Suppressor macrophage (primary cell): ENCODE measurements at places on chromosomes 13 and 19.

DNA sequence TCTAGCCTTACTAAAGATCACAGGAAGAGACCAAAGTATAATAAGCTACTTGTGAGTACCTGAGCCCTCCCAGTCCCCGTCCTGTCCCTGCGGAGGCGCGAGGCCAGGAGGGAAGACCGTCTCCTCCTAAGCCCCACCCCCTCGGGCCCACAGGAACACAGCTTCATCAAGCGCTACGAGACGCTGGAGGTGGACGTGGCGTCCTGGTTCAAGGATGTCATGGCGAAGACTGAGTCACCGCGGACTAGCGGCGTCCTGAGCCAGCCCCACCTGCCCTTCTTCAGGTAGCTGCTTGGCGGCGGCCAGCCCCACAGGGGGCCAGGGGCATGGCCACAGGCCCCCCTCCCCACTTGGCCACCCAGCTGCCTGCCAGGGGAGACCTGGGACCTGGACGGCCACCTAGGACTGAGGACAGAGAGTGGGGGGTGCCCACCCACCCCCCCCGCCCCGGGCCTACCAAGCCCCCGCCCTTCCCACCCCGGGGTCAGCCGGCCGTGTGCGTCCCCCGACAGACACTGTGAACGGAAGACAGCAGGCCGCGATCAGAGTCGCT, 2.4 kb upstream of the TGFBR3L start:
- DNase-seq: no peak

GRCh38 chr19:2922987-2923386, 21.8 kb downstream of the ZNF77 start:
- no peak for DNase-seq

GRCh38 chr13:80296638-80297037, 44.3 kb downstream of the SPRY2 start:
- DNase-seq: peak; percentile 58

GRCh38 chr13:110923086-110923485, 8.2 kb upstream of the ANKRD10 start:
- no peak for DNase-seq

DNA sequence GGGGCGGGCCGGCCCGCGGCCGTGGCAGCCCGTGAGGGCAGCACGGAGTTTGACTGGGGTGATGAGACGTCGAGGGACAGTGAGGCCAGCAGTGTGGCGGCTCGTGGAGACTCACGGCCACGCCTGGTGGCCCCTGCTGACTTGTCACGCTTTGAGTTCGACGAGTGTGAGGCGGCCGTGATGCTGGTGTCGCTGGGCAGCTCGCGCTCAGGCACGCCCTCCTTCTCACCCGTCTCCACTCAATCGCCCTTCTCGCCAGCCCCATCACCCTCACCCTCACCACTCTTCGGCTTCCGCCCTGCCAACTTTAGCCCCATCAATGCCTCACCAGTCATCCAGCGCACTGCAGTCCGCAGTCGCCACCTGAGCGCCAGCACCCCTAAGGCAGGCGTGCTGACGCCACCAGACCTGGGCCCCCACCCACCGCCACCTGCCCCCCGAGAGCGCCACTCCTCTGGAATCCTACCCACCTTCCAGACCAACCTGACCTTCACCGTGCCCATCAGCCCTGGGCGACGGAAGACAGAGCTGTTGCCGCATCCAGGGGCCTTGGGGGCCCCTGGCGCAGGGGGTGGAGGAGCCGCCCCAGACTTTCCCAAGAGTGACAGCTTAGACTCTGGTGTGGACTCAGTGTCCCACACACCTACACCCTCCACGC, 4.5 kb downstream of the CIC start:
- no peak for DNase-seq

GRCh38 chr19:27846944-27847343, 1366.0 kb downstream of the UQCRFS1 start:
- no peak for DNase-seq

DNA sequence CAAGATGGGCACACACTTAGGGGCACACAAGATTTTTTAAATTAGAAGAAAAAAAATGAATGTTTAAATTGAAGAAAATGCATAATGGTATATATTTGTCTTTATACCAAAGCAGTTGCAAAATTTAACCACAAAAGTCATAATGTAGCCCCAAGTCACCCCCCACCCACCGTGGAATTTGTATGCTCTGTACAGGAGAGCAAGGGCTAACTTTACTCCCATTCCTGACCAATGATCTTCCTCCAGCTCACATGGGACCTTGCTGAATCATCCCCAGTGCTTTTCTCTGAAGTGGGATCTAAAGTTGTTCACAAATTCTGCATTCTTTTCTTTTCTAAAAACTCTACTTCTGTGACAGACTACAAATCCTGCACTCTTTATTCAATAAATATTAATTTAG, 597.0 kb downstream of the UQCRFS1 start:
- no peak for DNase-seq

GRCh38 chr13:77465603-77466195, 69.8 kb upstream of the SCEL start:
- no peak for DNase-seq

DNA sequence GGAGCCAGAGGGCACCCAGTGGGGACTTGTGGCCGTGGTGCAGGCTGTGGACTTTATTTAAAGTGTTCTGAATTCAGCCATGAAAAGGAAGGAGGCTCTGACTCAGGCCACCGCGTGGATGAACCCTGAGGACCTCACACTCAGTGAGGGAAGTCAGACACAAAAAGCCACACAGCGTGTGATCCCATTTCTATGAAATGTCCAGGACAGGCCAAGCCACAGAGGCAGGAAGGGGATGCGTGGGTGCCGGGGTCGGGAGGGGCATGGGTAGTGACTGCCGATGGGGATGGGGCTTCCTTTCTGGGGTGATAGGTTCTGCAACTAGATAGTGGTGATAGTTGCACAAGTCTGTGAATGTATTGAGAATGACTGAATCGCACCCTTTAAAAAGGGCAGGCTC, 8.7 kb upstream of the ZBTB7A start:
- peak; percentile 97 for DNase-seq

- DNase-seq: no peak
Measured at GRCh38 chr13:31859571-31859970, 120.2 kb downstream of the RXFP2 start.

DNA sequence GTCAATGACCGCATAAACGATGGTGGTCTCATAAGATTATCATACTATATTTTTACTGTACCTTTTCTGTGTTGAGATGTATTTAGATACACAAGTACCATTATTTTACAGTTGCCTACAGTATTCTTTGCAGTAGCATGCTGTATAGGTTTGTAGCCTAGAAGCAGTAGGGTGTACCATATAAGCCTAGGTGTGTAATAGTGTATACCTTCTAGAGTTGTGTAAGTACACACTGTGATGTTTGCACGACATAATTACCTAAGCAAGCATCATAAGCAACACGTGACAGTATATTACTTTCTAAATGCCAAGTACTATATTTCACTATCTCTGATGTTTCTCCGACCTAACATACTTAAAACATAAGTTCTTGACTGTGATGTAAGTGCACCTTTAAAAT, 2.7 kb downstream of the LPAR6 start:
- no peak for DNase-seq

GRCh38 chr19:9848060-9848459, 12.9 kb downstream of the PIN1 start:
- DNase-seq: no peak

- DNase-seq: no peak
Measured at GRCh38 chr13:97067017-97067895, 73.0 kb upstream of the OXGR1 start.

GRCh38 chr13:101515504-101515903, 63.0 kb downstream of the ITGBL1 start:
- no peak for DNase-seq

GRCh38 chr19:52535771-52536447, 8.4 kb downstream of the ZNF808 start:
- peak; percentile 89 for DNase-seq

DNA sequence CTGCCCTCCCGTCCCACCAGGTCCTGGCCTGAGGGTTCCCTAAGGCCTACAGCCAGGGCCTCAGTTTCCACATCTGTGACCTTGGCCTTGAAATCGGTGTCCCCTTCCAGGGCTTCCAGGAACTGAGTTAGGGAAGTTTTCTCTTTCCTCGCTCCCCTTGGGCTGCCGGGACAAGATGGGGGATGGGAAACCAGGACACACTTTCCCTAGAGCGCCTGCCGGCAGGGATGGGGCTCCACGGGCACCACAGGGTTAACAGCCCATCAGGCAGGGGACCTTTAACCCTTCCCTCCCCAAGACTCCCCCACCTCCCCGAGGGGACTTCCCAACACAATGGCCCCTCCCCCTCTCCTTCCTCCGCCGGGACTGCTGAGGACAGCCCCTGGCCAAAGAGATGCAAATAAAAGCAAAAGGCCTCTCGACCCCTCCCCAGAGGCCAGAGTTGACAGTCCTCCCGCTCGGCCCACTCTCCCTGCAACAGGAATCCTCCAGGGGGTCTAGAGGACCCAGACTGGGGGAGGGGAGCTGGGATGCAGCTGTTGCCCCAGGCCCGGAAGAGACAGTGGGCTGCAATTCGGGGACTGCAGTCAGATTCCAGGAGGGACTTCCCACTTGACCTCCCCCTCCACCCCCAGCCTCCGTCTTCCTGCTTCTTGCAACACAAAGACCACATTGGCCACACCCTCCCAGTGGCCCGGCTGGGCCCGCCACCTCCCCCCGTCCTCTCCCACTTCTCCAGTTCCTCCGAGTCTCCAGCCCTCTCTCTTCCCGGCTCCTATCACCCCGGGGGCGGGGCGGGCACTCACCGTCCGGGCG, 3.4 kb downstream of the BBC3 start:
- peak; percentile 96 for DNase-seq

DNA sequence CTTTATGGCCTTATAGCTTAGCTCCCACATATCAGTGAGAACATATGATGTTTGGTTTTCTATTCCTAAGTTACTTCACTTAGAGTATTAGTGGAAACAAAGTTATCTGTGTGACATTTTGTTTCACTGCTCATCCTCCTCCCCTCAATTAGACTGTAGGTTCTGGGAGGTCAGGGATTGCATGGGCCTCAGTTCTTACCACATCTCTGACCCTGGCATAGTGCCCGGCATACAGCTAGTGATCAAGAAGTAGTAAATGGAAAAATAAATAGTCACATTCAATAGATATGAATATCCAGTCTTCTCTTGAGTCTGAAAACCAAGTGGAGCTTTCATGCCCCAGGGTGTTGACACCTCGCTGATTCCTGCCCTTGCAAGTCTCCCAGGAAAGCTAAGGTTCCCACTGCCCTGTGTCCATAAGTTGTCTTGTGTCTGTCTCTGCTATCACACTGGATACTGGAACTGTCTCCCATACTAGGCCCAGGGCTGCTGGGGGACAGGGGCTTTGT, 249.5 kb upstream of the TSHZ3 start:
- DNase-seq: no peak

DNA sequence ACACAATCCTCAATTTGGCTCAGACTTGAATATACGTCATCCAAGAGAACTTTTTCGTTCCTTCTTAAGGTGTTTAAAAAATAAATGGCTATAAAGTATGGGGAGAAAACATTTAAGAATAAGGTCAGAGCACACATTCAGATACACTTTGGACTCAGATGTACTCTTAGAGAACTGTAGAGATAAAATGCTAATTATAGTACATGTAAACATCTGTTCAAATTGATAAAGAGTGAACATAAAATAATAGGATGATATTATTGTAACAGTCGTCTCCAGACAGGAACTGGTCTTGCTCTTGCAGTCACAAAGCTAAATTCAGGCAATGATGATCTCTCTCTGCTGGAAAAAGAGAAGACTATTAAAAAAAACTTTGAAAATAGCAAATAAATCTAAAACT, 91.4 kb downstream of the RBM26 start:
- no peak for DNase-seq

DNA sequence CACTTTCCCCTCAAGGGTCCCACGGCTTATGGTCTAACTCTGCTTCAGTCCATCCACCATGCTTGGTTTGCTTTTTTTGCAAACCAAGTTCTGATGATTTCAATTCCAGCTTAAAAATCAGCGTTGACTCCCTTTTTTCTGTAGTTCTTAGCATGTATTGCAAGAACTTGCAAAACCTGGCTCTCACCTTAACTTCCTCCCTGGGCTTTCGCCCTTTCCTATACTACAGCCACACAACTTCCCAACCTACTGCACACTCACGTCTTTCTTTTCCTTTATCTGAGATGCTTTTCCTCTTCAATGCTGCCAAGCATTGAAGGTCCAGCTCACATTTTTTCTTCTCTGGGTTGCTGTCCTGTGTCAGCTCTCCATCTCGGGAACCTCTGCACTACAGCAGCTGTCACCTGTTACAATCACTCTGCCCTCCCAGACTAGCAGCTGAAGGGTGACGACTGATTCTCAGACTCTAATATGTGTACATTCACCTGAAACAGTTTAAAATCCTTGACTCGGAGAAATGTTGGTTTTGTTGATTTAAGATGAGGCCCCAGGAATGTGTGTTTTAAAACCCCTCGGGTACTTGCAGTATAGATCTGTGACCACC, 143.7 kb downstream of the FREM2 start:
- DNase-seq: no peak

DNA sequence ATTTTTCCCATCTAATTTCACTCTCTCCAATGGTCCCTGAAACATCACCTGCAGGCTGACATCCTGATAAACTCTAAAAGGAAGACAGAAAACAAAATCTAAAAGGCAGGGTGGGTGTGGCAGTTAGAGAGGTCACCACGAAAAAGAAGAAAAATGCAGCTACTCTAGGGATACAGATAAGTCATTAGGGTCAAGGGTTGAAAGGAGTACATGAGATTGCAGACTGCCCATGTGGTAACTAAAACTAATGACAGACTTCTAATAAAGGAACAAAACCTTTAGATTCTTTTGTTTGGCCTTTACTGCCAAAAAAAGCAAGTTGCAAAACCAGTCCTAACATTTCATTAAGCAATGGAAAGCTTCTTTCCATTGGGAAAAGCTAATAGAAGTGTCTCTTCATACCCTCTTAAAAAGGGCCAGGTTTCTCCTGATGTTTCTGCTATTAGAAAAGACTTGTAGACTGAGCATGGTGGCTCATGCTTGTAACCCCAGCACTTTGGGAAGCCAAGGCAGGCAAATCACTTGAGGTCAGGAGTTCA, 31.0 kb downstream of the THSD1 start:
- DNase-seq: no peak

- DNase-seq: no peak
Measured at GRCh38 chr13:30719525-30719914, 15.8 kb upstream of the ALOX5AP start.

GRCh38 chr19:17522988-17523872, 11.8 kb downstream of the PGLS start:
- DNase-seq: peak; percentile 89

- DNase-seq: no peak
Measured at GRCh38 chr19:18430417-18431144, 7.4 kb downstream of the ISYNA1 start.

DNA sequence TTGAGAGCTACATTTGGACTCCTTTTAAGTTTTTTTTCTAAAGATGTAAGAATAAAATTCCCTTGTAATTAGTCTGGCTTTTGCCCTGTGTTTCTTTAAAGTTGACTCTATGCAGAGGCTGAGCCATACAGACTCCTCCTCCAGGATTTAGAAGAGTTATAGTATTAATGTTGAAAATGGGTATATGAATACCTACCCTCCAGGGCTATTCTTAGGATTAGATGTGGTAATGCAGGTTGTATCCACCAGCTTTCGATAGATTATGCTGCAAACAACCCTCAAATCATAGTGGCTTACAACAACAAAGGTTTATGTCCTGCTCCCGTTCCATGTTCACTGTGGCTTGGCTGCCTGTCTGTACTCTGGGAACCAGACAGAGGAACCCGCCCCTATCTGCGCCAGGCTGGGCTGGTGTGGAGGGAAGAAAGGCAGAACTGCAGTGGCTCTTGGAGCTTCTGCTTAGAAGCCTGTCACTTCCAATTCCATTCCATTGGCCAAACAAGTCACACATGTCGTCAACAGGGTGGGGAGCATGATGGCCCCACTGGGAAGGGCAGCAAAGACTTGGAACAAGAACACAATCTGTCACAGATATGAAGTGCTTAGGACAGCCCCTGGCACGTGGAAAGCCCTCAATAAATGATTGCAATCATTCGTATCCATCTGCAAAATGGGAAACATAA, 290.8 kb downstream of the FOXO1 start:
- no peak for DNase-seq
